ENCODE measurements at places on chromosomes 5 and 9. TPM values are rescaled to one million over a fixed set of nuclear protein-coding genes. Genes with fewer than 3 reads are reported as not detected.

ELOVL7 gene
- 7.5 TPM for total RNA-seq

TOR4A gene
- total RNA-seq: 9.9 TPM

GGTA1 gene
- total RNA-seq: 2.3 TPM

- DNase-seq: no peak
Measured at GRCh38 chr5:125476901-125477585, 730.6 kb upstream of the ZNF608 start.

GRCh38 chr5:112005623-112005930, 248.6 kb upstream of the NREP start:
- no peak for DNase-seq

DNA sequence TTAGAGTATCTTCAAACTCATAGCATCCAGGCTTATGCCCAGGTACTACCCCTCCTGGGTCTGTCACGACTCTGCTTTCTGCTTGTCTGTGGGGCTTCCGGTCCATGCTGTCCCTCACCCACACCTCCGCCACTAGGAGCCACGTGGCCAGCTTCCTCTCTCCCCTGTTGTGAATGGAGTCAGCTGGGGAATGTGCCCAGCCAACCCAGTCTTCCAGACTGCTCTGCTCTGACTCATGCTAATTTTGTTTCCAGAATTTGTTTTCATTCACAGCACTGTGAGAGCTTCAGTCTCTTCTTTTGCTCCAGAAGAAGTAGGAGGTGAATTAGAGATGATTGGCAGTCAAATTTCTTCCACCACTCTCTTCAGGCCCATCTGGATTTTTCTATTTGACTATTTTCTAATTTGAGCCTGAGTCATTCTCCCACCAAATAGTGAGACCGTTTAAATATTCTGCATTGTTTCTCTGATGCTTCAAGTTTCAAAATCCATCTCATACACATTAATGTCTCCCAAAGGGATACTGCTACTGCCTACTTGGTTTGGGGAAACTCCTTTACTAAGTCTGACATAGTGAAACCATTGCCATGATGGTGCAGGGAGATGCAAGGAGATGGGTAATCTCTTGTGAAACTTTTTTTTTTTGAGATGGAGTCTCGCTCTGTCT, 424.1 kb upstream of the KIF2A start:
- DNase-seq: no peak

DNA sequence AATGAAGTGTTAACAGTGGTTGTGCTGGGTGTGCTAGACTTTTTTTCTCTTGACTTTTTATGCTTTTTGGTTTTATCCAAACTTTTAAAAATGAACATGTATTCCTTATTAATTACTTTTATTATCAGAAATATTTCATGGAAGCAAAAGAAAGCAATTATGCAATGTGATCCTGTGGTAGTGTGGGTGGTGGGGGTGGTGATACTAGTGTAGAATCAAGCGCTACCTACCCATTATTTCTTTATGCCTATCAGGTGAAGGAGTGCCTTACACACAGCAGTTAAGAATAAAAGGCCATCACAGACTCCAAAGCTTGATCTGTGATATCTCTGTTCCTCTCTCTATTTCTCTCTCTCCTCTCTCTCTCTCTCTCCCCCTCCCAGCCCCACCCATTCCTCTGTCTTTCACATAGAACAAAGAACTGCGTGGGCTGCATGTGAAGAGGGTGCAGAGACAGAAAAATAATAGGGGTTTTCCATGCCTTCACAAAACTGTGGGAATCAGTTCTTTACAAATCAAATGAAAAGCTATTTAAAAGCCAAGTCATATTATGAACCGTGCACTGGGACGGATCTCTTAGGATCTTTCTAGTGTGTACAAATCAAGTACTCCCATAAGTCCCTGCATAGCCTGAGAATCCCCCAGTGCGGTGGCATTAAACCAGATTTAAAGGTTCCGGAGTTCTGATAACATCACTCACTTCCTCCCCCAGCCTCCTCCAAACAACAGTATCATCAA, 351.2 kb downstream of the RAB3C start:
- DNase-seq: no peak

DNA sequence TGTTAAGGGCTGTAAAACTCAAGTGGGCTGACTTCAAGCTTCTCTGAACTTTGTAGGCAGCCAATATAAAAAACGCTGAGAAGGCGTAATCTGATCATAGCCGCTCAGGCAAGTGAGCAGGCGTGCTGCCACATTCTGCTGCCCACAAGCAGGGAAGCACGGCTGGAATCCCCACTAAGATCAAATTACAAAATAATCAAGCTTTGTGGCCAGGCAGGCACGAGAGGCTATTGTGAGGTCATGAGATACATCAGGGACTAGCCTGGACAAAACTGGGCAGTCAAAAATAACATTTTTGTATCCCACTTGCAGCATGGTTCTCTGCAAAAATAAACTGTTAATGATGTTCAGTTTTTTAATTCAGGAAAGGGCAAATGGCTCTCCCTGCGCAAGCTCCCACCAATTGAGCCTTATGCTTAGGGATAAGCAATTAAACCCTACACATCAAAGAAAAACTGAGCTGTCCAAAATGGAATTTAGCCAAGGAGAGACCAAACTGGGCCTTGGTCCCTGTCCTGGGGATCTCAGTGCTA, 64.0 kb downstream of the POU5F2 start:
- peak; percentile 43 for DNase-seq

DNA sequence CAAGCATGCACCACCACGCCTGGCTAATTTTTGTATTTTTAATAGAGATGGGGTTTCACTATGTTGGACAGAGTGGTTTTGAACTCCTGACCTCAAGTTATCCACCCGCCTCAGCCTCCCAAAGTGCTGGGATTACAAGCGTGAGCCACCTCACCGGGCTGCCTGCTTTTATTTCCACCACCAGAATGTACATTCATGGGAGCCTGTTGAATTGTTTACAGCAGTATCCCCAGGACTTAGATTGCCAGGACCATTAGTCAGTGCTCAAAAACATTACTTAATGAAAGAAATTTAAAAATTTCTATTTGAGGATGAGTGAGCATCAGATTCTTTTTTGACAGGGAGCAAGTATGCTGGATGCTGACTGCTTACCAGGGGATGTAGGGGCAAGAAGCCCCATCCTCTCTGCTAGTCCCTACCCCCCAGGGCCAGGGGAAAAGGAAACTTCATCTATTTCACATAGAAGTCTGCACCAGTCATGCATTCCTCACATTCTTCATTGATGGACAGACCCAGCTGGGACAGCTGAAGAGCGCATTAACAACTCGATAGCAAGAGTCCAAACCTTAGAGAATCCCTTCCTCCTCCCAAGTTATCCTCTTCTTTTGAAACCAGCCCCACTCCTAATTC, 10.3 kb upstream of the RGMB start:
- no peak for DNase-seq

DNA sequence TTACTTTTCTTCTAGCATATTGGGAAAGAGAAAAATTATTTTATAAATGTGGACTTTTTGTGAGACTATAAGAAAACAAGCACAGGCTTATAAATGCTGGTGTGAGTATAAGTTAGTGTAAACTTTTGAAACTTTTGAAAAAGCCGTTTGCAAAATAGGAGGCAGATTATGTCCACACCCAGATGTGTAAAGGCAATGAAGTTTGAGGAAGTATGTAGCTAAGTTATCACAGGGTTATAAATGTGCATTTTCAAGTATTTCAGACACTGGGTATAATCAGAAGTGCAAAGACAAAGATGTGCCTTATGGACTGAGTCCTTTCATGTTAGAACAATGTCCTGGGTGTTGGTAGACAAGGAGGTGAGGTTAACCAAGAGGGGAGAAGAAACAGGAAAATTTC, 85.5 kb downstream of the ANXA1 start:
- no peak for DNase-seq

DNA sequence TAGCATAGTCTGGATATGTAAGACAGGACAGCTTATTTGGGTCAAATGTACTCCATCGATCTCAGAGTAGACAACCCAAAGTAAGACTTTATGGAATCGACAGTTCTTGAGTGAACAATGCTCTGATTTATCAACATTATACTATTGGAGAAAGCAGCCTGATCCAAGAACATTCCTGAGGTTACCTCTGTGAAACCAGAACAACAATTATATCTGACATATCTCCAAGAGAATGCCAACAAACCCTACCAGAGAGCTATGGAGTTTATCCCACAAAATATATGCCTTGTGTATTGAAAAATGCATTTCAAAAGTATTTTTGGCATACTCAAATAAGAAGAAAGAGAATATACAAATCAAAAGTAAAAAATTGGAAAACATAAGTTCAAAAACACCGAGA, 1985.9 kb downstream of the EFNA5 start:
- no peak for DNase-seq
